ENCODE measurements at places on chromosomes 1 and 21. TPM values are rescaled to one million over a fixed set of nuclear protein-coding genes. Genes with fewer than 3 reads are reported as not detected.

KRTAP11-1 gene
- total RNA-seq, result not detected

- no peak for DNase-seq
Observed at GRCh38 chr1:89453123-89453972, 71.3 kb upstream of the LRRC8B start.

DNA sequence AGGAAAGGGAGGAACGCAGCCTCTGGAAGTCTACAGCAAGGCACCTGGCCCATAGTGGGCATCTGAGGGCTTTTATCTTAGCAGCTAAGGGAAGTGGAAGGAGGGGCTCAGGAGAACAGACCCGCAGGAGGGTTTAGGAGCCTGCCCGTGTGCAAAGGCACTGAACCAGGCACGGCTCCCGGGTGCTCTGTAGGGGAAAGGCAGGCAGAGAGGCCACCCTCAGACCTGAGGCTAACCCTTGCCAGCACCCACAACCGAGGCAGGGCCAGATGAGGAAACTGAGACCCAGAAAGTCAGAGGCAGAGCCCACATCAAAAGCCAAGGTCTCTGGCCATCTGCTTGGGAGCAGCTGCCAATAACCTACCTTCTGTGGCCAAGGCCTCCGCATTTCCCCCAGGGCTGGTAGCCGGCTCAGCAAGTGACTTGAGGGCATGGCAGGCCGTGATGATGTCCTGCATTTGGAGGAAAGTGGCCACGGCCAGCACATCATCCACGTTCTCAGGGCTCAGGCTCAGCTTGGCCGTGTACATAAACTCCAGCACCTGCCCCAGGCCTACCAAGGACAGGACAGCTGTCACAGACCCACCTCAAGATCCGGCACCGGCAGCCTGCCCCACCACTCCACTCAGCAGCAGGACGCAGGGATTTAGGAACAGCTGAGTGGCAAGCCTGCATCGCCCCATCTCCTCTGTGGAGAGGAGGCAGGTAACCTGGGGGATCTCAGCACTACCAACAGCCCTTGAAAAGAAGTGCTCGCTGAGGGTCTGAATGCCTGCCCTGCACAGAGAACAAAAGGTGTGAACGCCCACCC, 29.1 kb downstream of the ZBTB17 start:
- no peak for DNase-seq

- no peak for DNase-seq
Observed at GRCh38 chr1:3403011-3403345, 51.5 kb upstream of the ARHGEF16 start.

- DNase-seq, result no peak
Observed at GRCh38 chr21:31898933-31899630, 26.3 kb downstream of the HUNK start.

DNA sequence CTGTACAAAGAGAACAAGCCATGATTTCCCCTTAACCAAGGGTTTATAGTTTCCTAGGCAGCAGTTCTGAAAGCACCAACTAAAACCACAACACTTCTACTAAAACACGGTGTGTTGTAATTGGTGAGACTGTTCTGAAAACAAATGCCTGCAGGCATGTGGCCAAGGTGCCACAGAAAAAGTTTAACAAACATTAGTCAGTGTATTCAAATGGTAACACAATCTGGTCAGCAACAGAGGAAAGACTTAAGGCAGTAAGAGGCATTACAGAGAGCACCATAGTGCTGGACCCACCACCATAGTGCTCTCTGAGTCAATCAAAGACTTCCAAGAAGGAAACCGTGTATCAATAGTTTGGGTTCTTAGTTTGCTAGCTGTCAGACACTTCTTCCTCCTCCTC, 16.7 kb downstream of the SNIP1 start:
- DNase-seq, result no peak

DNA sequence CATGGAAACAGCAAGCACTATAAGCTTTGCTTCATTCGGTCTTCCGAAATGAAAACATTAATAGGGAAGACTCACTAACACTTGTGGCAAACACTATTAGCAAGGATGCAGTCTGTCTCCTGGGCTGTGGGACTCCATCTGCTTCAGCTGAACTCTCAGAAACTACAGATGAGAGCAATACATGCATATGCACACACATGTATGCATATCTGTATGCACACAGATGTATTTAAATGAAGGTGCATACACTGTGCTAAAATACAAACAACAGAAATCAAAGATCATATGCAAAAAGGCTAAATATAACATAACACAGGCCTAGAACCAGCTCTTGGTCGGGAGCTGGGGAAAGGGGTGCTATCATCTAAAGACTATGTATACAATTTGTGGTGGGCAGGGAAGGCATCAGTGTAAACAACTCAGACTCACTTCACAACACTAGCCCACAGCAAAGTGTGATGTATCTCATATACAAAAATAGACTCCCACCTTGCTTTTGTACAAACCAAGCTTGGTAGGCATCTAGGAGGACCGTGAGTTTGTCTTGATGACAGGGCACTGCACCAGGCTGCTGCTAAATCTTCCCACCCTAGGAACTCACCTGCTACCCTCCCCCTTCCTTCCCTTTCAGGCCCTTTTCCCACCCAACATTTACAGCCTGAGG, 32.8 kb downstream of the CDC7 start:
- DNase-seq, result no peak

GRCh38 chr1:156553860-156554485, 18.4 kb downstream of the IQGAP3 start:
- no peak for DNase-seq

GRCh38 chr21:41975391-41976272, 21.8 kb upstream of the C2CD2 start:
- DNase-seq, result no peak

RGSL1 gene
- total RNA-seq, result not detected

All from heart right ventricle (tissue), 16 donors.